AG04449 (cell line): ENCODE measurements at places on chromosomes 3 and 15.

- DNase-seq, result no peak
These were observed 92.5 kb upstream of the MB21D2 start for GRCh38 chr3:193010191-193010590.

- no peak for DNase-seq
These were observed 92.2 kb downstream of the TBC1D2B start for GRCh38 chr15:77985031-77985930.

GRCh38 chr3:188439080-188439479 lies 285.1 kb downstream of the LPP start:
- no peak for DNase-seq

DNA sequence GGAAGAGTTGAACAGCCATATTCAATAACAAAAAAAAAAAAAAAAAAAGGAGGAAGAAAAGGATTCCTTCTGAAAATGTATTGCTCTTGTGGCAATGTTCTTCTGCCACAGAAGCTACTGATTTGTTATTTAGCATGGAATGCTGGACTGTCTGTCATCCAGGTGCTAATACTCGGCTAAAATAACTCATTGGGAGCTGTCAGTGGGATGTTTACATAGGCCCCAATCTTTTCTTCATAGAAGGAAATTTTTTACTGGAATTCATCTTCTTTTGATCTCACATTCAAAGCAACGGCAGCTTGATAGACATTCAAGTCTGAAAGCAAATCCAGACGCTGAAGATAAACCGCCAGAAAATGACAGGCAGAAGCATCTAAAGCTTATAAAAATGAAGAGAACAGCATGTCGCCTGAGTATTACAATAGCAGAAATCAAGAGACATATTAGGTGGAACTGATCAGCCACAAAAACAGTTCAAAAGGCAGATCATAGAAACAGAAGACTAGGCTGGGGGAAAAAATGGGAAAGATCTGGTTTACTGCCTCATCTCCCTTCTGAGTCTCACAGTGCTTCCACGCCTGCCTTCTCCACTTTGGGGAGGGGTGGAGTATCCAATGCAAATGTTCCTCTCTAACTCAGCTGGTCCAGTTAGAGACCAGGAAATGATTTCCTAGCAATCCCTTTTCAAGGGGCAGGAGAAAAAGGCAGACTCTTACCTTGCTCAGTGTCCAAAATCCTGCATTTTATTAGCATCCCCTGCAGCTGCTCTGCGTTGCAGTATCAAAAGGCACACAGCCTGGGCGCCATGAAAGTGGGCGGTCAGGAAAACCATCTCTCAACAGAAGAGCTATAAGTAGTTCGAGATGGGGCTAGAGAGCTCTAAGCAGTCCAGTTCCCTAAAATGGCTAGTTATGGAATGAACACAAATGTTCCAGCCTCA lies 451.9 kb downstream of the FOXP1 start:
- no peak for DNase-seq

- no peak for DNase-seq
These were observed 29.9 kb downstream of the PDIA5 start for GRCh38 chr3:123096731-123097130.

DNA sequence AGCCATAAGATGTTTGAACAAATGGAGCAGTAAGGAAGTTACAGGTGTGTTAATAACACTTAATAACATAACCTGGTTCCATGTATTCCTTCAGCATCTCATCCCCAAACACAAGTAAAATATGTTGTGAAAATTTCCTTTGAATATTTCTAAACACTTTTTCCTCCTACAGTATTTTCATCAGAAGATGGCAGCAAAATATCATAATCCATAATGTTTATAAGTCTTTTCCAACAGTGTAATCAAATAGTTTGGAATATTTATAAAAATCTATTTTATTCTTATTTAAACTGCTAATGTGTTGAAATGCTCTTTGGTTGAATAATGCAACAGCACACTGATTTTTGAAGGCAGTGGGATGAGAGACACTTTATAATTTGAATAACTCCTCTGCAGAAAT lies 1020.5 kb downstream of the OTOL1 start:
- no peak for DNase-seq

GRCh38 chr15:76335307-76336253 lies 993 bp upstream of the ISL2 start:
- DNase-seq, result no peak

- DNase-seq, result no peak
These were observed 48.6 kb upstream of the SLCO2A1 start for GRCh38 chr3:134078169-134078831.

DNA sequence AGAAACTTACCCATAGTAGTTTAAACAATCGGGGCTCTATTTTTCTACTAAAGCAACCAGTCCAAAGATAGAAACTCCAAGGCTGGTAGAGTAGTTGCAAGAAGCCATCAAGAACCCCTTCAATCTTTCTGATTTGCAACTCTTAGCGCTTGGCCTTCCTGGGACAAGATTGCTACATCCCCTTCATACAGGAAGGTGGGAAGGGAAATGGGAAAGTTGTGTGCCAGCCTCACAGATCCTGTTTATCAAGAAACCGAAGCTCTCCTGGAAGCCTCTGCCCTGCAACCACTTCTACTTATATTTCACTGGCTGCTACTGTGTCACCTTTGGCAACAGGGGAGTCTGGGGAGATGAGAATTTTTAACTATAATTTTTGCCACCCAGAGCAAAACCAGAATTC lies 46.2 kb downstream of the OSBPL10 start:
- no peak for DNase-seq
